Calu3 (cell line): ENCODE measurements at places on chromosomes 16 and 17.

DNA sequence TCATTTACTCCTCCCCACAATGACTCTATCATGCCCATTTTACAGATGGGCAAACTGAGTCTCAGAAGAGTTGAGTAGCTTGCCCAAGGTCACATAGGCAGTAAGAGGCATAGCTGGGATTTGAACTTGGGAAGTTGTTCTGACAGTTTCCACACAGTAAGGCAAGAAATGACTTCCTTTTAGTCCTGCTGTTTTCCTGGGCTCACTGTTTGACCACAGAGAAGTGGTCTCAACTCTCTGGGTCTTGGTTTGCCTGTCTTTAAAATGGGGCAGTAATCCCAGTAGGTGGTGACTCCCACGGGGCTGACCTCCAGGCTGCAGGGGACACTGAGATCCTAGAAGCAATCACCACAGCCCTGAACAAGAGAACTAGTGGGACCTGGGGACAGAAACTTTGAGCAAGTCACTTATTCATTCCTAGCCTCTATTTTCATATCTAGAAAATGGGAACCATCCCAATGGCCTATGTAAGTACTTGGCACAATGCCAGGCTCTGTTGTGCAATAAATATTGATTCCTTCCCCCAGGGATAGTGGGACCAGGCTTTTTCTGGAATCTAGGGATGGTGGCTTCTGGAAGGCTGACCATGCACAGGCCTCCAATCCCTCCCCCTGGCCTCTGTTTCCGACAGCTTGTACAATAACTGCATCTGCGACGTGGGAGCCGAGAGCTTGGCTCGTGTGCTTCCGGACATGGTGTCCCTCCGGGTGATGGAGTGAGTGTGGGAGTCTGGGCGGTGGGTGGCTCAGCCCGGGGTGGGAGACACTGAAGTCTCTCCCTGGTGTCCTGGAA, 20.5 kb downstream of the DEXI start:
- no peak for DNase-seq
- H3K27me3 ChIP-seq: no peaks in the 10 kb centered on the region
- peaks cover 16% of the 10 kb centered on the region for H3K36me3 ChIP-seq
- peaks cover 8% of the 10 kb centered on the region for H3K4me1 ChIP-seq
- H3K27ac ChIP-seq: no peak overlapping the region

- H3K36me3 ChIP-seq: no peaks in the 10 kb centered on the region
- no peak overlapping the region for H3K4me3 ChIP-seq
- H3K27me3 ChIP-seq: peaks cover 8% of the 10 kb centered on the region
These were observed 444.3 kb downstream of the KCNJ2 start for GRCh38 chr17:70613681-70614080.

- no peaks in the 10 kb centered on the region for H3K27me3 ChIP-seq
- DNase-seq: no peak
- no peak overlapping the region for H3K4me3 ChIP-seq
- H3K4me1 ChIP-seq: peaks cover 7% of the 10 kb centered on the region
- no peak overlapping the region for H3K27ac ChIP-seq
- no peaks in the 10 kb centered on the region for H3K36me3 ChIP-seq
These were observed 19.1 kb downstream of the ABCC3 start for GRCh38 chr17:50653738-50654137.

DNA sequence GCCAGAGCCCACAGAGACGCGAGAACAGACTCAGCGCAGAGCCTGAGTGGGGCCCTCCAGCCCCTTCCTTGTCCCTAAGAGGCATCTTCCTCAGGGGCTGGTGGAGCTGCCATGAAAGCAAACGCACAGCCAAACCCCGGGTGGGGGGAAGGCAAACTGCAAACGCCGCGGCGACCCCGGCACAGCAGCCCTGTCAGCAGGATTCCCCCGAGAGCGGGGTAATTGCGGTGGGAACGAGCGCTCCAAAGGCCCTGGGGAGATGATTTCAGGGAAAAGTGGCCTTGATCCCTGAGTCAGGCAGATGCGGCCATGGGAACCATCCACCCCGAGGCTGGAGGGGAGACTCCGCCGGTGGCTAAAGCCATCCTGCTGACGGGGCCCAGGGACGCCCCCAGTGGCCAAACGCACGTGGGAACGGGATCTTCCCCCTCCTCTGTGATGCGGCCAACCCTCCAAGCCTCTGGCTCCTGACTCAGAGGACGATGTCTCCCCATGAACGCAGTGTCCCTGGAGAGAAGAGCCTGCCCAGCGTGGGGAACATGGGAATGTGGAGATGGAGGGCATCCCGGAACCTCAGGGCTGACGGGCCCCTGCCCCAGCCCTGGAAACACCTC, 25.1 kb downstream of the SLC7A5 start:
- peaks cover 97% of the 10 kb centered on the region for H3K36me3 ChIP-seq
- H3K27me3 ChIP-seq: no peaks in the 10 kb centered on the region
- H3K4me3 ChIP-seq: no peak overlapping the region
- no peak for DNase-seq

DNA sequence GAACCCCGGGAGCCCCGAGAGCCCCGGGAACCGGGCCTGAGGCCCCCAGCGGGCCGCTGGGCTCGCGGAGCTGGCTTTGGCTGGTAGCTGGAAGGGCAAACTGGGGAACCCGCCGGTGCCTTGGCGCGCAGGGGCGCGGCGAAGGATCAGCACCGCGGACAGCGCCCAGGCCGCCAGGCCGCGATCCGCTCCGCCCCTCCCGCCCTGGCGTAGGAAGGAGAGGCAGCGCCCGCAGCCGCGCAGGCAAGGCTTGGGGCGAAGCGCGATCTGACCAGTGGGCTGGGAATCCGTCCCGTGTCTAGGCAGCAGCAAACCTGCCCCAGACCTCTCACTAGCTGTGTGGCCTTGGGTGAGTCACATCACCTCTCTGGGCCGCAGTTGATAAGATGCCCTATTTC, 331 bp upstream of the CCDC92B start:
- no peak overlapping the region for H3K27ac ChIP-seq
- peaks cover 42% of the 10 kb centered on the region for H3K27me3 ChIP-seq
- H3K4me3 ChIP-seq: no peak overlapping the region
- no peaks in the 10 kb centered on the region for H3K36me3 ChIP-seq
- peak; percentile 78 for DNase-seq

DNA sequence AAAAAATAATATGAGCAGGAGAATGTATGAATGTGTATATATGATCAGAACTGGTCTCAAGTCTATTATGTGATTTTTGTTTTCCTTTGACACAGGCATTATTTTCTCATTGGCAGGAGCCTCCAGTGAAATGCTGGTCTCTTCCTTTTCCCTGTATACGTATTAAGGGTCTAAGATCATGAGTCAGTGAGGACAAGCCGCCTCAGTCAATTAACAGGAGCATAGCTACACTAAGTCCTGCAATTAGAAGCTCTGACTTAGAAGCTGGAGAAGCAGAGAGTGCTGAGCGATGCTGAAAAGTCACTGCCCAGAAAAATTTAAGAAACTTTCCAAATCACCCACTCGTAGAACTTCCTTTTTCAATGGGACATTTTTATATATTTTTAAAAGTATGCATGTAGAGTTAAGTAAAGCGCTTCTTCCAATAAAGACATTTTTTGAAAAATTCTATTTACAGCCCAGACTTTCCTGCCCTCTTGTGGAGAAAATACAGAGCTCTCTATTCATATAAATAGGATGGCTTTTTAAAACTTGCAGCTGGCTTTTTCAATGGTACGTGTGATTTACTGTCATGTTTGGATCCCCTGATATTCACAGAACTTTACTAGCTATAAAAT, 70.2 kb upstream of the PSMD7 start:
- no peak for DNase-seq
- peaks cover 32% of the 10 kb centered on the region for H3K27me3 ChIP-seq
- H3K4me3 ChIP-seq: no peak overlapping the region
- H3K4me1 ChIP-seq: no peaks in the 10 kb centered on the region
